SK-N-SH treated with all-trans-retinoic acid at 6 μM for 48 hours (cell line): ENCODE measurements at places on chromosomes 11 and 22.
A peak's percentile ranks its signal among the peaks of the same experiment; 100 is the strongest.

DNA sequence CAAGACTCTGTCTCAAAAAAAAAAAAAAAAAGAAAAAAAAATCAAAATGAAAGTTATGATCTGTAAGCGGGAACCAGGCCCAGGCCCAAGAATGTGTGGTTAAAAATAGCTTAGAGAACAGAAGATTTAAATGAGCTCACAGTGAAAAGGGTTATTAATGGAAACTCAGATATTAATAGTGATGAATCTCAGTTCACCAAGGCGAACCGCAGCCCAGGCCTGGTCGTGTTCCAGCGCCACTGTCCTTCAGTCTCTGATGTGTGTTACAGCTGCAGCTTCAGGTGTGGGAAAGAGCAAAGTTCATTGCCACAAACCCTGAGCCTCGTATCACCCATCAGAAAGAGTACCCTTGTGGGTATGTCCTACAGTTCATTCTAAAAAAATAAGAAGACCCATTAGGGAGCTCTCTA, 107.1 kb downstream of the GAB2 start:
- ATAC-seq: peak; percentile 52

- no peak for ATAC-seq
Observed at GRCh38 chr22:17471886-17472535, 91.3 kb upstream of the SLC25A18 start.

DNA sequence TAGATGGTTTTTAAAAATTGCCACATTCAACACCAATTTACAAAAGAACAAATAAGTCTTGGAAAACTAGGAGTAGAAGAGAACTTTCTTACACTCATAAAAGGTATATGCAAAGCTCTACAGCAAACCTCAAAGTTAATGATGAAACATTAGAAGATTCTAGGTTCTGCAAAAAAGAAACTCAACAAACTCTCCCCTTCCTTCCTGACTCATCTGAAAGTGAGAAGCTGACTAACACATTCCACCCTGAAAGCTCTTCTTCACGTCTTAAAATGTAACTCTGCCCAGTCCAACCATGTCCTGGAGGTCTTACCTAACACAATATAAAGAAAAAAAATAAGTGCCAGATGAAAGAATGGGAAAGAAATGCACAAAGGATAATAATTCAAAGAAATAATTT, 218.9 kb upstream of the ISX start:
- no peak for ATAC-seq

DNA sequence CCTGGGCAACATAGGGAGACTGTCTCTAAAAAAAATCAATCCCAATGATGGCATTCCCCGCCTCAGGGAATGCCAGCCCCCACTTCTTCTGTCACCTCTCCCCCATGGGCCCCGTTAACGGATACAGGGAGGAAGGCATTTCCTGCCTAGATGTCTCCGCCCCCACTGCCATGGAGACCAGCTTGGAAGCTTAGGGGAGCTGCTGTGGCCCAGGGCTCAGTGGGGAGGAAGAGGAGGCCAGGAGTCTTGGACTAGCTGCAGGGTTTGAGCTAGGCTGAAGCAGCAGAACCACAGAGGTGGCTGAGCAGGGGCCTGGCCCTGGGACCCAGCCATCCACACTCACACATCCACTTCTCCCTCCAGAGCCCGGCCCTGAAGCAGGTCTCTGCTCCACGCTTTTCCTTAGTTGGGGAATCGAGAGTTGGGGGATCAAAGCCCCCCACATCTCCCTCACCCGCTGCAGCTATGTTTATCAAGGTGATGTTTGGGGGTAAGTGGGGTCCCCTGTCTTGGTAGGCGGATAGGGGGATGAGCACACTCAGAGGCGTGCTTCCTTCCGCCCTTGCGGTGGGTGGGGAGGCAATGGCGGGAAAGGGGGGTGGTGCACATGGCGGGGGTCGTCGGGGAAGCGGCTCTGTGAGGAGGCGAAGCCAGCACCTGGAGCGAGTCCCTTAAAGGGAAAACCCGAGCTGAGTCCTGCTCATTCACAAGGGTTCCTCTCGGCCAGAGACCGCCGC, at the start of gene C22orf15:
Gene C22orf15, plus strand, starts transcription at position 149 of the 737 bp plus-strand sequence. Its CDS starts 317 bp downstream, at position 466.
- ATAC-seq: peak; percentile 44

GRCh38 chr22:23110190-23110921, 31.4 kb downstream of the RSPH14 start:
- peak; percentile 22; the same call in 2 of the 3 replicates for ATAC-seq

DNA sequence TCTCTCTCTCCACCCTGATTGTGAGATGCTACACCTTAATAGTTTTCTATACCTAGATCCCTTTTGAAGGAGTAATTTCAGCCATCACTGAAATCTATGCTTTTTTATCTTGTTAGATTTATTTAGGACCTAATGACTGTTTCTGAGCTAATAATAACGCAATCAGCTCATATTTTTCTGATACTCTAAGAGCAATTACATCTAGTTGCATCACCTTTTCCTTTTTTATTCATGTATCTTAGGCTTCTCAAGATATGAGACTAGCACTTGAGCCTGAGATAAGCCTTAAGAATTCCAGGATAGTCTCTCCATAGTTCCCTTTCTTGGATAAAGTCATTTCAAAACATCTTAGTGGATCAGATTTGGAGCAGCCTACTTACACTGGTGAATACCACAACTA, 25.1 kb upstream of the CAVIN3 start:
- ATAC-seq: no peak

DNA sequence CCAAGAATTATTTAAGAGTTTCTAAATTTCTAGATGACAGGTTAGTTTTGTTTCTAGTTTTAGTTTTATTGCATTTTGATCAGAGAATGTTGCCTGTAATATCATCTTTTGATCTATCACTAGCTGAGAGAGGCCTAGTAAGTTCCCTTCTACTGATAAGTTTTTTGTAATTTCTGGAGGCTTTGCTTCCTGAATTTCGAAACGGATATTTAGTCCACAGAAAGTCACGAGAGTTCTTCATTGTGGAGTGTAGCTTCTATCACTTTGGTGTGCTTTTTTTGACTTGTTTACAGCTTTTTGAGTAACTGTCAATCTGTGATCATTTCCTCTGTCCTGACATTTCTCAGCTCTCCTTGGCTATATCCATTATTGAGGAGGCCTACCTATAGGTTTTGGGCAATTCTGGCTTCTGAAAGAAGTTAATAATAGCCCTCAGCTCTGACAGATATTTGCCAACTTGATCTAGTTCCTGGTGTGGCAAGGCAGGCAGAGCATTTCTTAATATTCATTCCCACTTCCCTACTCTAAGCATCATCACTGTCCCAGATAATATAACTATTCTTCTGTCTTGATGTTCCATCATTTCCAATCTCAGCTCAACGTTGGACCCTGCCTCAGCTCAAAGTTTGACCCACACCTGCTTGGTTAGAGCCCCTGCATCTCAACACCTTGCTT, 171.3 kb downstream of the BLID start:
- no peak for ATAC-seq

DNA sequence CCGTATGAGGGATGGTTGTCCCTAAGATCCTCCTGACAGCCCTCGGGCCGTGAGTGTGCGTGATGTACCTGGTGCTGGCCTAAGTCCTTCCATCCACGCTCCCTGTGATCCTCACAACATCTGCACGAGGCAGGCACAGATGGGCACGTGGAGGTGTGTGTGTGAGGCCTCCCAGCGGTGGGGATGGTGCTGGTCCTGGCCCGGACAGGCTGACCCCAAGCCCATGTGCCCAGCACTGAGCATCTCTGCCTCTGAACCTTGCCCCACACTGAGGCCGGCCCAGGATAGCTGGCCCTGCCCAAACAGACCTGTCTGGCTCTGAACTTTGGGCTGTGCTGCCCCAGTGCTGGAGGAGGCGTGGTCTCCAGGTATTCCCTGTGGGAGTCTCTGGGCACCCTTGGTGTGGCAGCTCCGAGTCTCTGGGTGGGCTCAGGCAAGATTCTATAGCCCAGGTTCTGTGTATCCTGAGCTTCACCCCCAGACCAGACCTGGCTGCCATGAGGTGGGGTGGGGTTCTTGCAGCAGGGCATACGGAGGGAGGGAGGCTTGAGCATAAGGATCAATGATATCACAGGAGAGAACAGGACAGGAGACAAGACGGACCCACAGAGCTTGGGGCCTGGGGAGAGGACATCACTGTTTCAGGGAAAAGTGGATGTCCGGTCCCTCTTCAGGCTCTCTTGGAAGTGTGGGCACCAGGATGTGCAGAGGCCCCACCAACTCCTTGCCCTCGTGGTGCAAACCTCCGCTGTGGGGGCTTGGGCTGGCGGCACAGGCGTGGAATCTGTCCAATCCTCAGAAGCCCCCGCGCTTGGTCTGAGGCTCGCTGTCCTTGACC, 881.8 kb downstream of the BRD1 start:
- no peak for ATAC-seq

GRCh38 chr11:121841487-121842191, 274.4 kb downstream of the BLID start:
- ATAC-seq: peak; percentile 99

DNA sequence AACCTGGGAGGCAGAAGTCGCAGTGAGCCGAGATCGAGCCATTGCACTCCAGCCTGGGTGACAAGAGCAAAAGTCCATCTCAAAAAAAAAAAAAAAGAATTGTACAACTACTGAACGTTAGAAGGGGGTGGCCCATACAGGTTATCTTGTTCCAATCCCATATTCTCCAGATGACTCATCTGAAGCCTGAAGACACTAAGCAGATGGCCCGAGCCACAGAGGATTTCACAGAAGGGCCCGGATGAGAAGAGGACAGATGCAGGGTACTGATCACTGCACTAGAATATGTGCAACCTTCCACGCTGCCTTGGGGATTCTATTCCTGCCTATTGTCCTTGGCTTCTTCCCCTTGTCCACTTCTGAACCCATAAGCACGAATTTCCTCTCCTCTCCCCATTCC, 70.9 kb upstream of the UBASH3B start:
- ATAC-seq: peak; percentile 69
